ENCODE measurements at places on chromosomes 5 and 9. TPM values are rescaled to one million over a fixed set of nuclear protein-coding genes. Genes with fewer than 3 reads are reported as not detected.

DNA sequence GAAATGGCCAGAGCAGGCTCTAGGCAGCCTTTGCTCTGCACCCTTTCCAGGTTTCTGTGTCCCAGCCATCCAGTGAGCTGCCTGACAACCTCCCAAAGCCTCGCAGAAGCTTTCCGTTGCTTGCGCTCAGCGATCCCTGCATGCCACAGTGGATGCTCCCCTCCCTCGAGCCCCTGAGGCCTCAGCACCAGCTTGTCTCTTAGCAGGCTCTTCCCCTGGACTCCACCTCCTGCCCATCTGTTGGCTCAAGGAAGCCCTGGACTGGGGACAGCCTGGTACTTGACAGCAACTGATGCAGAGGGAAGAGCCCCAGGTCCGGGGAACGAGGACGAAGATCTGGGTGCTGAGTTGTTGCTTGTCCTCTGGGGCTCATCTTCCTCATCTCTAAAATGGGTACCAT lies 23.2 kb downstream of the TSPAN17 start:
- no peak for DNase-seq

DNA sequence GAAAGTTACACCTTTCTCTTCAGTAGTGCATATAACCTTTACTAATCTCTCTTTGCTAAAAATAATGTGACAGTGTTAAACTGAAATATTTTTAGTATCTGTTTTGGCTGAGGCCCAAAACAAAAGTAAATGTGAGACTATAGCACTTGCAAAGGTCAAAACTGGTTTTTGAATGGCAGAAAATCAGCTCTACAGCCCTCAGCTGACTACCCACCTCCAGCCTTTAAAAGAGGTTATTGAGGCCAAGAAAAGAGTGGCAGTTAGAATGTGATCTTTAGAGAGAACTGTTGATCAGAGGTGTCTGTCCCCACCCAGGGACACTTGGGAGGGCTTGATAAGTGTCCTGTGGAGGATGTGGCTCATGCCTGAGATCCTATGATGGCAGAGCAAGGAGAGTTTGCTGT lies 30.9 kb downstream of the PRKACG start:
- DNase-seq: no peak

- DNase-seq: peak; percentile 72
These were observed 133.9 kb downstream of the LHFPL2 start for GRCh38 chr5:78514427-78515330.

- no peak for DNase-seq
These were observed 3.6 kb downstream of the SVEP1 start for GRCh38 chr9:110575945-110576344.

- no peak for DNase-seq
These were observed at the start of gene KCNV2 for GRCh38 chr9:2717385-2717784. KCNV2 (plus strand) TSS chr9:2717510; CDS start chr9:2717740, 230 bp downstream.

- DNase-seq: no peak
These were observed 494.3 kb downstream of the NTRK2 start for GRCh38 chr9:85163825-85164224.

GRCh38 chr5:177336112-177336511 lies 15.4 kb downstream of the LMAN2 start:
- no peak for DNase-seq

DNA sequence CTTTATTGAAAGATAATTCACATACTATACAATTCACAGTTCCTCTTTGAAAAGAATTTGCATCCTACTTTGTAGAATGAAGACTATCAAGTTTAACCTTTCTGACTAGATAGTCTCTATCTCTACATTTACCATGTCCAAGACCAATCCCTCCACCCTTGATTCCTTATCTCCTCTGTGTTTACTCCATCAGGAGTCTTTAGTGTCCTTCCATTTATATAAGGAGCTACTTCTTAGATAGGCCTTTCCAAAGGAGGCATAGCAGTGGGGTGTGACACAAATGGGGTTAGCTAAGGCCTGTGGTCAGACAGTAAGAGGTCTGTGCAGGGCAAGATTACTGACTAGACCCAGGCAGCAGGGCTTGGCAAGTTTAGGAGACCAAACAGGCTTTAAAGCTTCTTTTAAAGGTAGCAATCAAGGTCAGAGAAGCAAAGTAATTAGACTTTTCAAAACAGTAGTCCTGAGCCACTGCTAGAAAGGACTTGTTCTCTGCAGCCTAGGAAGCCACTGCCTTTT lies 11.1 kb upstream of the DMXL1 start:
- DNase-seq: no peak

- no peak for DNase-seq
These were observed 173.0 kb downstream of the MACROH2A1 start for GRCh38 chr5:135225856-135226560.

- DNase-seq: no peak
These were observed 529.1 kb upstream of the SEMA6A start for GRCh38 chr5:117103703-117104102.

DNA sequence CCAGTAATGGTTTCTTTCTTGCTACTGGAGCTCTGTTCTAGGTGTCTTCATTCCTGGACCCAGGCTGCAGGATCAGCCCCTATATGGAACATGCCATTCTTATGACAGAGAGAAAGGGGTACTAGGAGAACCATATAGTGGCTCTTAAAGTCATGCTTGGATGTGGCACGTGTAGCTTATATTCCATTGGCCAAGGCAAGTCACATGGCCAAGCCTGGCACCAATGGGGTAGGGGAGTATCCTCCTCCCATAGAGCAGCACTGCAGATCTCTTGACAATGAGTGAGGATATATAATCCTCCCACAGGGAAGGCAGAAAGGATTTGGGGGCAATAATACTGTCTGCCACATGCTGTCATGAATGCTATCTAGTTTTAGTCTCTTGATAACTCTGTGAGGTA lies 193.3 kb downstream of the PALM2AKAP2 start:
- no peak for DNase-seq

DNA sequence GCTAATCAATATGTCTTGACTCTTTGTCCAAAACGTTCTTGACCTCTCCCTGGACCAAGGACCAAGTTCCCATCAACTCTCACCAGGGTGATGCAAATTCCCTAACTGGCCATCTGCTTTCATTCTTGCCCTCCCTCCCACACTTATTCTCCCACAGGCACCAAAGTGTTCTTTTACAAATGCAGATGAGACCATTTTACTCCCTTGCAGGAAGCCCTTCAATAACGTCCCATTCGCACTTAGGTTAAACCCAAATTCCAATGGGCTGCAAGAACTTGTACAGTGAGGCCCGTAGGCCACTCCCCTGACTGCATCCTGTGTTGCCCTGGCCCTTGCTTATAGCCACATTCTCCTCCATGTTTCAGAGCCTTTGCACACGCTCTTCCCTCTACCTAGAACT lies 7.3 kb downstream of the ARAP3 start:
- DNase-seq: no peak

DNA sequence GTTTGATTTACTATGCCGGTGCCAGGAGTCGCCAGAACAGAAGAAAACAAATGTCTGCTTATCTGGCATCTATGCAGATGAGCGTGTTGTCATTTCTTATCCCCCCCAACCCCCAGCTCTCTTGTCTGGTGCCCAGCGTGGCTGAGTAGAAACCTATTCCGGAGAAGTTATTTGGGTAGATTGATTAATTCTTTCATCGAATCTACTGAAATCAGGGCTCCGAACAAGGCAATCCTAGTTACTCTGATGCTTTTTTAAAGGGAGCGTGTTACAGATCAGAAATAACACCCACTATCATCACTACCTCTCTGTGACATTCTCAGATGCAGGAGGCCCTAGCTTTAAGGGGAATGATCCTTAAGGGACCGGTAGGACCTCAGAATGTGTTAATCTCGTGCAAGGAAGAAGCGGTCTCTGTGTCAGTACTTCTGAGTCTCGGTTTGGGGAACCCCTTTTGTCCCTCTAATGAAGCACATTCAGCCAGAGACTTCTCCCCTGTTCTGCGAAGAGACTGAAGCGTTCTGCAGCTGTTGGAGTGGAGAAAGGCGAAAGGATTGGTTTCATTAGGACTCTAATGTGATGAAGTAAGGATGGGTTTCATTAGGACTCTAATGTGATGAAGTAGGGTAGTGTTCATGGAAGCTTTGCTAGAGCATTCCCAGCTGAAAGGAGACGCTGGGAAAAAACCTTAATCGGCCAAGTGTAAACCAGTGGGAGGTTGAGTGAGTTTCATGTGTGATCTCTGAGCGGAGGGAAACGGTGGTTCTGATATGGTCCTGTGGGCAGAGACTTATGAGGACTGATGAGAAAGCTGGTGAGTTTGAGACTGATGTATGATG lies 1.5 kb downstream of the PIP5K1B start:
- no peak for DNase-seq

GRCh38 chr5:36743891-36744772 lies 132.4 kb upstream of the NIPBL start:
- DNase-seq: peak; percentile 68

- no peak for DNase-seq
These were observed 20.7 kb downstream of the GOLGA2 start for GRCh38 chr9:128254855-128255759.

GRCh38 chr5:1883120-1883924 lies 597 bp upstream of the IRX4 start:
- peak; percentile 57 for DNase-seq

GRCh38 chr9:105968811-105969466 lies 274.6 kb downstream of the TMEM38B start:
- no peak for DNase-seq

DNA sequence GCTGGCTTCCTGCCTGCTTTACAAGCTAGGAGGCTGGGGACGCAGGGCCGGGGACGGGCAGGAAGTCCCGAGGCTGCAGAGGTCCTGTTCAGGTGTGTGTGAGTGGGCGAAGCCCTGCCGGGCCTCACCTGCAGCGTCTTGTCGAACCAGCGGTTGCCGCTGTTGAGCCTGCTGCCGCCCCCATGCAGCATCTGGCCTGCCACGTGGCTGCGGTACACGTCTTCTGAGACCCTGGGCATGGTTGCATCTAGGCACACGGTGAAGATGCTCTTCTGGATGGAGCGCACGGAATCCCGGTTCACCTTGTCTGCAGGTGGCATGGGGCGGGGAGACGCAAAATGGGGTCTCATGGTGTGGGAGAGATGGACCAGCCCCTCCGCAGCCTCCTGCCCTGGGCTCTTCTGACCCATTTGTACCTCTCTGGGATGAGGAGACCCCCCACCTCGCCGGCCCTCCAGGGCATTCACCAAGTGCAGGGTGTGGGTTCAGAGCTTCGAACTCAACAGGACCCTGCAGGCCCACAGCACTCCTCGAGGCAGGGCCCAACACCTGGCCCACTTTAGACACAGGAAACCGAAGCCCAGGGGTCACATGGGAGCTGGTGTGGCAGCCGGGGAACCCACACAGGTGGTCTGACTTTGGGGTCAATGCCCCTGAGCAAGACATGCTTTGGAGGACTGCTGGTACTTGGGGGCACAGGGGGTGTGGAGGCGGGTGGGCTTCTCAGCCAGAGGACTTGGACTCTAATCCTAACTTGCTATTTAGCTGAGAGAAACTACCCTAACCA lies 10.0 kb downstream of the CRAT start:
- DNase-seq: peak; percentile 26

DNA sequence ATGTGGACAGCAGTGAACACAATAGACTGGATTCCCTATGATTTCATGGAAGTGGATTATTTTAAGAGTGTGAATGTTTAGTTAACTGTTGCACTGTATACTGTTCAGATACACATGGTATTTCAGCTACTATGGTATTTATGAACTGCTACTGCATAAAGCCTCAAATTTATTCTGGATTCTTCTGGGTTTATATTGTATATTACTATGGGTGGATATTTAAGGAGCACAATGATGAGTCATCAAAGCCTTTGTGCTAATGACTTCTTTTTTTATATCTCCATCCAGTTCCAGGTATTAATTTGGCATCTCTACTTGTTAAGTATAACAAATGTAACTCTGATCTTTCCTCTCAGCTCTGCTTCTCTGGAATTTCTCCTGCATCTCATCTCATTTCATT lies 6.8 kb downstream of the KDM4C start:
- no peak for DNase-seq

- no peak for DNase-seq
These were observed 22.2 kb downstream of the AMBP start for GRCh38 chr9:114055894-114056293.

DNA sequence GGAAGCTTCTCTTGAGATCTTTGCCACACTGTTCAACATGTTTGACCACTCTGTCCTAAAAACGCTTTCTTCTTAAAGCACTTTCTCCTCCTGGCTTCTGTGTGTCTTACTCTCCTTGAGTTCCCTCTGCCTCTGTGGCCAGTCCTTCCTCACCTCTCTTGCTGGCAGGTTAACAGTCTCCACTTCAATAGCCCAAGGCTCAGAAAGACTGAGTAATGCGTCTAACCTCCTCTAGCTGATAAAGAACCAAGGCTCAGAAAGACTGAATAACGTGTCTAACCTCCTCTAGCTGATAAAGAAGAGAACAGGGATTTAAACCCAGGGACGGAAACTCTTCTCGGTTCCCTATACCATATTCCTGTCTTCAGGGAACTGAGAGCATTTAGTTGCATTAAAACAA lies 205.2 kb downstream of the AOPEP start:
- no peak for DNase-seq

DNA sequence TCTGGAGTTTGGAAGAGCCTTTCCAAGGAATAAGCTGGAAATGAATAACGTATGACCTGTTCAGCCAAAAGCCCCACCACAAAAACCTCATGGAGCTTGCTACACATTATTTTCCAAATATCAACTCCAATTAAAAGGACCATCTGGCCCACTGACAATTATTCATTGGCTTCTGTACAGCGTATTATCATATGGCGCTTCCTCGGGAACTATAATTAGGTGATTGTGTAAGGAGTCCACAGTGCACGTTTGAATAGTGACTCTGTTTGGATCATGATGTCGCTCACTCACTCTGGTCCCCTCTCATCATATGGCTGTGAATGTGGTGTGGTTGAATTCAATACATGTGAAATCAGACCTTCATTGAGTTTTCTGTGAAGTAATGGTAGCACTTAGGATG lies 52.1 kb downstream of the GDNF start:
- no peak for DNase-seq

The PCSK5 gene
- 2.4 TPM for total RNA-seq

The GLDC gene
- total RNA-seq: 0.33 TPM

The CD14 gene
- total RNA-seq: 0.83 TPM

The CCDC180 gene
- total RNA-seq: 1.3 TPM

The ENC1 gene
- total RNA-seq: 21.3 TPM

The STING1 gene
- total RNA-seq: 10.7 TPM

The IFNA2 gene
- not detected for total RNA-seq

The PAPPA gene
- not detected for total RNA-seq

The GPX8 gene
- 32.0 TPM for total RNA-seq

The TRIP13 gene
- 5.7 TPM for total RNA-seq

The TRAF1 gene
- 1.2 TPM for total RNA-seq

The SLC6A3 gene
- total RNA-seq: not detected

The NSA2 gene
- total RNA-seq: 52.9 TPM

The ADAMTS2 gene
- not detected for total RNA-seq

The WDR38 gene
- total RNA-seq: not detected

The FBLL1 gene
- 2.8 TPM for total RNA-seq

The CDKN2B-AS1 gene
- 2.3 TPM for total RNA-seq
